ENCODE measurements at places on chromosomes 3 and 15. TPM values are rescaled to one million over a fixed set of nuclear protein-coding genes. Genes with fewer than 3 reads are reported as not detected.

- peak overlapping the region; percentile 51 for H3K27ac ChIP-seq
- peak; percentile 64 for DNase-seq
- H3K4me1 ChIP-seq, result peaks cover 48% of the 10 kb centered on the region
- no peak overlapping the region for H3K4me3 ChIP-seq
- H3K36me3 ChIP-seq, result no peaks in the 10 kb centered on the region
Measured at GRCh38 chr3:114874522-114874971, 272.5 kb downstream of the ZBTB20 start.

GRCh38 chr3:89264037-89264560 is 156.7 kb downstream of the EPHA3 start:
- no peak overlapping the region for H3K27ac ChIP-seq
- H3K27me3 ChIP-seq, result no peaks in the 10 kb centered on the region
- DNase-seq, result no peak
- H3K36me3 ChIP-seq, result no peaks in the 10 kb centered on the region
- H3K4me3 ChIP-seq, result no peak overlapping the region
- H3K4me1 ChIP-seq, result no peaks in the 10 kb centered on the region

DNA sequence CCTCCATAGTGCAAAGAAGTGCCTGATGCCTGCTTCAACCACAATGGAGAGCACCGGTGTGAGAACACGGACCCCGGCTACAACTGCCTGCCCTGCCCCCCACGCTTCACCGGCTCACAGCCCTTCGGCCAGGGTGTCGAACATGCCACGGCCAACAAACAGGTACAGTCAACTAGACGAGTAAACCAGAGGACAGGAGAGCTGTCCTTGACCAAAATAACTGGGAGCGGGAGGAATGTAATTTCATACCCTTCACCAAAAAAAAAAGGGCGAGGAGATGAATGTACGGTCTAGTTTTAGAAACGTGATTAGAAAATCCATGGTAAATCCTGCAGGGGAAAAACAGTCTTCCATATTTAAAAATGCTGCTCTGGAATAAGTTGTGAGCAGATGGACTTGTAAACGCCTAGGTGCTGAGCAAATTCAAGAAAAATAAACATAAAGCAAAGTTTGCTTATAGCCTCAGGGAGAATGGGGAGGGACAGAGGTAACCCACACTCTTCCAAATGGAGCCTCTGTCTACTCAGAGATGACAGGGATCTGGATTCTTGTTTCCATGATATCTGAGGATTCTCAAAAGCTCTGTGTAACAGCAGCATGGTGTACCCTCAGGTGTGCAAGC is 8.4 kb downstream of the THBS1 start:
- peaks cover 91% of the 10 kb centered on the region for H3K36me3 ChIP-seq
- no peak for DNase-seq
- peak overlapping the region; percentile 97 for H3K27ac ChIP-seq
- H3K4me1 ChIP-seq, result peaks cover 70% of the 10 kb centered on the region
- no peaks in the 10 kb centered on the region for H3K27me3 ChIP-seq

DNA sequence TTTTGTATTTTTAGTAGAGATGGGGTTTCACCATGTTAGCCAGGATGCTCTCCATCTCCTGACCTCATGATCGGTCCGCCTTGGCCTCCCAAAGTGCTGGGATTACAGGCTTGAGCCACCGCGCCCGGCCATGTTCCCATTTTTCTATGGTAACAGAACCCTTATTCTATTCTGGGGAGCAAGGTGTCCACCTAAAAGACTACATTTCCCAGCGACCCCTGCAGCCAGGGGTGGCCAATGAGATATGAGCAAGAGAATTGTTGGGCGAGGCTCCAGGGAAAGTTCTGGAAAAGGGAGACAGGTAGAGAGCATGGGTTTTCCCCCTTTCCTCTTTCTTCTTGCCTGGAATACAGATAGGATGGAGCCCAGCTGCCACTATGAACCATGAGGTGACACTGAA is 96.9 kb downstream of the LINGO1 start:
- H3K36me3 ChIP-seq, result no peaks in the 10 kb centered on the region
- no peaks in the 10 kb centered on the region for H3K27me3 ChIP-seq
- H3K4me1 ChIP-seq, result no peaks in the 10 kb centered on the region
- H3K4me3 ChIP-seq, result no peak overlapping the region
- no peak overlapping the region for H3K27ac ChIP-seq

- H3K27ac ChIP-seq, result no peak overlapping the region
- H3K4me3 ChIP-seq, result no peak overlapping the region
- no peak for DNase-seq
Measured at GRCh38 chr3:189966843-189967242, 153.9 kb downstream of the P3H2 start.

- no peak for DNase-seq
- H3K27ac ChIP-seq, result no peak overlapping the region
- H3K4me1 ChIP-seq, result no peaks in the 10 kb centered on the region
- no peak overlapping the region for H3K4me3 ChIP-seq
- H3K36me3 ChIP-seq, result no peaks in the 10 kb centered on the region
Measured at GRCh38 chr3:32310918-32311839, 72.7 kb downstream of the CMTM8 start.

DNA sequence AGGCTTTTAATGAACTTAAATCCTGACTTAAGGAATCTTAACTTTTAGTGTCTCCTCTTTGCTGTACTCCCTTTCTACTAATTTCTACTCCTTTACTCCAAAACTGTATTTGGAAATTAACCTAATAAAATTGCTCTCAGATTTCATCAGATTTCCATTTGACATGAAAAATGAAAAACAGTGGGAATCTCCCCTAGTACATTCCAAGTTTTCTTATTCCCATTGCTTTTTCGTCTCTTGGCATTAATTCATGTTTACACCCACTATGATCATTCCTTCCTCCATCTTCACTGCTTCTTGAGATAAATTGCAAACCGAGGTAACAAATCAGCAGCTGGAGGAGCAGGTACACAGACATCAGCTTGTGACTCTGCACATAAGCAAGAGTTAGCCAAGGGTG is 208.7 kb downstream of the VGLL3 start:
- H3K36me3 ChIP-seq, result no peaks in the 10 kb centered on the region
- H3K27ac ChIP-seq, result peak overlapping the region; percentile 3
- H3K4me3 ChIP-seq, result no peak overlapping the region
- H3K4me1 ChIP-seq, result no peaks in the 10 kb centered on the region

The ERICH6 gene
- total RNA-seq, result not detected

GRCh38 chr15:74320352-74321247 is 46.8 kb downstream of the CYP11A1 start:
- peaks cover 20% of the 10 kb centered on the region for H3K4me1 ChIP-seq
- no peaks in the 10 kb centered on the region for H3K36me3 ChIP-seq
- H3K27ac ChIP-seq, result no peak overlapping the region
- H3K27me3 ChIP-seq, result no peaks in the 10 kb centered on the region
- H3K4me3 ChIP-seq, result no peak overlapping the region

The C3orf52 gene
- 1.6 TPM for total RNA-seq

GRCh38 chr15:68791431-68792283 is 29.0 kb downstream of the ANP32A start:
- H3K4me1 ChIP-seq, result peaks cover 76% of the 10 kb centered on the region
- DNase-seq, result no peak
- no peak overlapping the region for H3K4me3 ChIP-seq

DNA sequence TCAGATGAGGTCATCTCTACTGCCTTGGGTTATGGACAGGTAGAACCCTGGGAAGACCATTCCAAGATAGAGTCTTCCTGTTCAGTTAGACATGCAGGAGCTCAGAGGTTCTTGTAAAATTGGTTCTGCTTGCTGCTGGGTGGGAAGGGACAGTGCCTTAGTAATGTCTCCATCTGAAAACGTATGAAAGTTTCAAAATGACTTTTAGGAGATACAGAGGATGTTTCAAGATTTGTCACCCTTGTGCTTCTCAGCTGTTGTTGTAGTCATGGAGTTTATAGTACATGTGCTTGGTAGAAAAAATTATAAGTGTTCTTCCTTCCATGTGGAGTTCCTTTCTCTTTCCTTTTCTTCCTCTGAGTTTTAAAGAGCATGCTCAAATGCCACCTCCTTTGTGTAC is 885.2 kb upstream of the CFAP20DC start:
- DNase-seq, result no peak
- H3K36me3 ChIP-seq, result no peaks in the 10 kb centered on the region
- H3K27ac ChIP-seq, result no peak overlapping the region
- H3K4me3 ChIP-seq, result no peak overlapping the region

DNA sequence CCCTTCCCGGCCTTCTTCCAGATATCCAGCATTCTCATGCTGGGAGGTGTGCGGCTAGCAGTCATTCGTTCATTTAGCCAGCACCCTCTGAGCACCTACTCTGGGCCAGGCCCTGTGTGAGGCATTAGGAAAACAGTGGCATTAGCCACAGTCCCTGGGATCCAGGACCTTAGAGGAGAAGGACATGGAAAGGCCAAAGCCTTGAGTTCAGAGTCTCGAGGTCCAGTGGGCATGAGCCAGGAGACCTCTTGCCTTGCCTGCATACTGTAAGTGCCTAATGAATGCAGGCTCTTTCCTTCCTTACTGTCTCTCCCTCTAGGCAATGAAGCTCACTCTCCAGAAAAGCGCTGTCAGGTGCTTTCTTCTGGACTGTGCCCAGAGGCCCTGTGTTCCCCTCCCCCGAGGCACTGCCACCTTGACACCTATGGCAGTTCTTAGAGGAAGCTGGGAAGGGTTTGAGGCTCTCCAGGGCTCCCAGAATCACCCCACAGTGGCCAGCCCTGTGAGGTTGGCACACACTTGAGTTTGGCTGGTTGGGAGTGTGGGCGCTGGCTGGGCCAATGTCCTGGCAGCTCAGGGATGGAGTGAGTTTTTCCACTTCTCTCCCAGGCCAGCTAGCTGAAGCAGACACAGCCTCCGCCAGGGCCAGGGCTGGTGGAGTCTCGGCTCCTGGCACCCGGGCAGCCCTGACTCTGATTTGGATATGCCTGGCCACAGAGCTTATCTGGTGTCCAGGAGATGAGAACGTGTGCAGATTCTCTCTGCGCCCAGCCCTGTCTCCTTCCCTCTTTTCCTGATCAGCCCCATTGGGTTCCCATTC is 5.4 kb downstream of the CORO2B start:
- peak overlapping the region; percentile 43 for H3K27ac ChIP-seq
- H3K4me1 ChIP-seq, result peaks cover 5% of the 10 kb centered on the region
- no peak overlapping the region for H3K4me3 ChIP-seq
- DNase-seq, result no peak
- no peaks in the 10 kb centered on the region for H3K36me3 ChIP-seq

The LEKR1 gene
- total RNA-seq, result 1.7 TPM

The MESP2 gene
- not detected for total RNA-seq

DNA sequence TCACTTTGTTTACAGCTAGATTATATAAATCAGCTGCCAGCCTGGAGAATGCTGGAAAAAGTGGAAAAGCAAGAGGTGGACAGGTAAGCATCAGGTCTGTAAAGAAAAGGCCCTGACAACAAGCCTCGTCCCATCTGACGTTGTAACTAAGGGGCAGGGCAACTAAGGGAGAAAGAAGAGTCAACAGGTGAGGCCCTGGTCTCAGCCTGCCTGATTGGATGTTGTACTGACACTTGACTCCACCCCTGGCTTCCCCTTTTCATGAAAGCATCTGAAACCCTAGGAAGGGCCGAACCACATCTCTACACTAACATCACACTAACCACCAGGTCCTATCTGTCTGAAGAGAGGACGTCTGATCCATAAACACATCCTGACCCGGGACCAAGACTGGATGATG is 357.6 kb upstream of the CFAP20DC start:
- no peak overlapping the region for H3K27ac ChIP-seq
- H3K4me1 ChIP-seq, result no peaks in the 10 kb centered on the region
- no peak overlapping the region for H3K4me3 ChIP-seq
- H3K36me3 ChIP-seq, result no peaks in the 10 kb centered on the region
- no peak for DNase-seq
- H3K27me3 ChIP-seq, result no peaks in the 10 kb centered on the region

The RFTN1 gene
- total RNA-seq, result 13.9 TPM

DNA sequence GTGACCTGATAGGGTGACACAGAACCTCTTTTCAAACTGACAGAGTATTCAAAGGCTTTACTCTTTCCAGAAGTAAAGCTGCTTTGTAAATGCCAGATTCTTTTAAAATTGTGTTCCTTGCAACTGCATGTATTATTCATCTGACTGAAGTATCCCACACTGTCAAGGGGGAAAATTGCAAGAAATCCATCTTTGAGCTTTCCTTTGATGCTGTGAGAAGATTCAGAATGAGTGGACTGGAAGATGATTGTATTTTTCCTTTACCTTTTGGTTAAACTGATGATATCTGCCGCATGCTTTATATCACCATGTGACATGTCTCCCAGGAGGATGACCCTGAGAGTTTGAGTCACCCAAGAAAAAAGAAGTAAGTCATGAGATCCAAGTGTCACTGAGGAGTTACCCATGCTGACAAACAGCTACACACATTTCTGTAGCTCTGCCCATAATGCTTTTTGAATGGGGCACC is 250.8 kb upstream of the CBLB start:
- H3K27me3 ChIP-seq, result no peaks in the 10 kb centered on the region
- no peak overlapping the region for H3K27ac ChIP-seq

GRCh38 chr15:65942436-65942835 is 73.1 kb downstream of the RAB11A start:
- H3K27ac ChIP-seq, result no peak overlapping the region
- H3K36me3 ChIP-seq, result no peaks in the 10 kb centered on the region
- no peaks in the 10 kb centered on the region for H3K4me1 ChIP-seq
- no peak for DNase-seq

The CPNE9 gene
- total RNA-seq, result 0.14 TPM

The FEZF2 gene
- not detected for total RNA-seq

- H3K27me3 ChIP-seq, result no peaks in the 10 kb centered on the region
- H3K4me1 ChIP-seq, result no peaks in the 10 kb centered on the region
- DNase-seq, result no peak
- no peaks in the 10 kb centered on the region for H3K36me3 ChIP-seq
- H3K4me3 ChIP-seq, result no peak overlapping the region
Measured at GRCh38 chr3:2790266-2790815, 319.8 kb downstream of the IL5RA start.

DNA sequence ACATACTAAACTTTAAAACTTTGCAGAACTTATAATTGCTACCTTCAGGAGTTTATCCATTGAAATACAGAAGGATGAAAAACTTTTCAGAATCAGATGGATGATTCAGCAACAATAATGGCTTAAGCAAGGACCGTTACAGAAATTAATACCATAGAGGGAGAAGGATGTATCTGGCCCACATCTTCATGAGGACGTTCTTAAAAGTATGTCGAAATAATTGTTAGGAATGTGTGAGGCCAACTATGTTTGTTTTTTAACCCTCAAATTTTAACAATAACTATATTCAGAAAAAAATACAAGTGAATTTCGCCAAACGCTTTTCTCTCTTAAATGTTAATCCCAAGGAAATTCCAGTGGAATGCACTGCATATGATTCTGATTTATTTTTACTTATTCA is 105.2 kb upstream of the EPHA3 start:
- no peaks in the 10 kb centered on the region for H3K27me3 ChIP-seq
- no peak overlapping the region for H3K4me3 ChIP-seq
- H3K4me1 ChIP-seq, result no peaks in the 10 kb centered on the region

DNA sequence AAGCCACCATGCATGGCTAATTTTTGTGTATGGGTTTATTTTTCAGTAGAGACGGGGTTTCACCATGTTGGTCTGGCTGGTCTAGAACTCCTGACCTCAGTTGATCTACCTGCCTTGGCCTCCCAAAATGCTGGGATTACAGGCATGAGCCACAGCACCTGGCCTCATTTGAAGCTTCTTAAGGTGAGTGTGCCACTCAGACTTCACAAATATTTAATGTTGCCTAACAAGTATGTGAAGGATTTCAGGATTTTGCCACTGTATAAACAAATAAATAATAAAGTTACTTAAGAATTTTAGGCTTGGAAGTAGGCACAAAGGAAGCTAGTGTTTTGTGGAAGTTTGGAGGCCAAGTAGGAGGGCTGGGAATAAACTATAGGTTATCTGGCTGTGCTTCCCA is 73.5 kb downstream of the FGF12 start:
- H3K4me1 ChIP-seq, result no peaks in the 10 kb centered on the region
- H3K27me3 ChIP-seq, result no peaks in the 10 kb centered on the region

The GP5 gene
- 0.14 TPM for total RNA-seq

- H3K36me3 ChIP-seq, result no peaks in the 10 kb centered on the region
- no peak overlapping the region for H3K27ac ChIP-seq
- H3K4me1 ChIP-seq, result no peaks in the 10 kb centered on the region
- DNase-seq, result no peak
- no peaks in the 10 kb centered on the region for H3K27me3 ChIP-seq
- no peak overlapping the region for H3K4me3 ChIP-seq
Measured at GRCh38 chr3:1348547-1348946, 255.7 kb downstream of the CNTN6 start.

Data from sigmoid colon (tissue), 7 donors.